ENCODE measurements at places on chromosomes 3 and 15.

DNA sequence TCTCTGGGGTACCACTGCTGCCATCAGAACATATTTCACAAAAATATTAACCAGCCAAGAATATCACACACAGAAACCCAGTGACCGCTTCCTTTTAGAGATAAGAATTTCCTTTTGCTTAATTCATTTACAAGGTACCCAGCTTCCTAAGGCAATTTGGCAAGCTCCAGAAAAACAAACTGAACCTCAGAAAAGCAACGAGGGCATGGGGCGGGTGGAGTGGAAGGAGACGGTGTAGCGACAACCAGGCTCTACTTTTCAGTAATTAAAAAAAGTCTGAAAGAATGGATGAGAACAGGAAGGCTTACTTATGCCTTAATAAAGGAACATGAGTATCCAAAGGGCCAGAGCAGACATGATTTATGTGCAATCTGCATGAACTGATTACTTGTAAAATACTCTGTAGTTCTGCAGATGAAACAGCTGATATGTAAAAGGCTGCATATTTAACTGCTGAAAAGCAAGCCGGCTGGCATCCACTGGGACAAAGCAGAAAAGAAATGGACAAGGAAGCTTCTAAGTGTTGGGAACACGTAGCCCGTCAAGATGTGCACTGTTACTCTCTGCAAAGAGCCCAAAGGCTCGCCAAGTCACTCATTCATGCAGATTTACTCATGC is 18.6 kb downstream of the RFTN1 start:
- no peaks in the 10 kb centered on the region for H3K27me3 ChIP-seq
- no peak for DNase-seq

GRCh38 chr3:60434950-60435349 is 816.3 kb downstream of the FHIT start:
- H3K4me1 ChIP-seq: no peaks in the 10 kb centered on the region
- no peaks in the 10 kb centered on the region for H3K36me3 ChIP-seq
- peak; percentile 49 for DNase-seq
- no peak overlapping the region for H3K4me3 ChIP-seq
- H3K27ac ChIP-seq: no peak overlapping the region

- no peaks in the 10 kb centered on the region for H3K36me3 ChIP-seq
- DNase-seq: no peak
- H3K4me3 ChIP-seq: no peak overlapping the region
Measured at GRCh38 chr15:101558221-101558941, 68.9 kb upstream of the PCSK6 start.

DNA sequence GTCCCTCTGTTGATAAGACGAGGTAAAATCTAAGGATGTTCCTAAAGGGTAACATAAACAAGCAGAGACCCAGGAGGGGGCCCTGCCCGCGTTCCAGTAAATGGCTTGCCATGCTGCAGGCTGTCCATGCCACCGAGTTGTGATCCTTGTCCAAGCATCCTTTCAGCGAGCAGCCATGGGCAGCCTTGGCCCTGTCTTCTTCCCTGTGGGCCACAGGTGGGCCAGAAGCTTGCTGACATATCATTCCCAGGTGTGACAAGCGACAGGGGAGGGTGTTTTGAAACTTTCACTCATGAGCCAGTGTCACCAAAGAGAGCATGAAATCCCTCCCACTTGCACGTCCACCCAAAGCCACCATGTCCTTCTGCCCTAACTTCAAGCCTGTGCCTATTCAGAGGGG is 53.7 kb downstream of the PCSK6 start:
- H3K27me3 ChIP-seq: no peaks in the 10 kb centered on the region
- H3K27ac ChIP-seq: peak overlapping the region; percentile 70
- no peak for DNase-seq
- peaks cover 40% of the 10 kb centered on the region for H3K4me1 ChIP-seq

DNA sequence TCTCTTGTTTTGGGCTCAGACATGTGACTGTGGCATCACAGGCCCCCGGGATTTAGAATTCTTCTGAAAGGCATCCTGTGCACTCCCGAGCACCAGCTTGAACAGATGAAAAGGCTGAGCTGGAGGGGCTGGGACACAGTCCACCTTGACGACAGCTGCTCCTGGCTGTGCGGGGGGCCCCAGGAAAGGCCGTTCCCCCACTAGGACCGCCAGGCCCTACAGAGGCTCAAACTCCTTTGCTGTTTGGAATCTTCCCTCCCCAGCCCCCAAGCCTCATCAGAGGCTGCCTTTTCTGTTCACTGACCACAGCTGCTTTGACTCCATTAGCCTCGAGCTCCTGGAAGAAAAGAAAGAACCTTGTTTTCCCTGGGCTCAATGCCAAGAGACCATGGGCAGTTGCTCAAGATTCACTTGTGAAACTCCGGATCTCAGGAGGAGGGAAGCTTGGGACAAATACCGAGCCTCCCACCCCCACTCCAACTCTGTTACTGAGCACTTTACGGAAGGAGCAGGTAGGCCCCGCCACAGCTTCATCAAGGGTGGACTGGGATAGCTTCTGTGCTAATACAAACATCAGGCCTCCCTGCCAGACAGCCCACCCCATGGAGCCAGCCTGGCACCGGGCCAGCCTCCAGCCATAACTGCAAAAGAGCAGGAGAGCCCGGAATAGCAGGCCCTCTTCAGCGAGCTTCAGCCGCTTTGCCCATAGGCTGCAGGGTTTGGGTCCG is 15.7 kb downstream of the CIDEC start:
- H3K36me3 ChIP-seq: no peaks in the 10 kb centered on the region
- H3K27ac ChIP-seq: no peak overlapping the region
- no peaks in the 10 kb centered on the region for H3K27me3 ChIP-seq
- DNase-seq: peak; percentile 79

- no peak overlapping the region for H3K4me3 ChIP-seq
- no peaks in the 10 kb centered on the region for H3K36me3 ChIP-seq
- H3K27me3 ChIP-seq: no peaks in the 10 kb centered on the region
- H3K4me1 ChIP-seq: peaks cover 29% of the 10 kb centered on the region
- H3K27ac ChIP-seq: peak overlapping the region; percentile 82
Measured at GRCh38 chr15:38071211-38071972, 137.0 kb downstream of the TMCO5A start.

DNA sequence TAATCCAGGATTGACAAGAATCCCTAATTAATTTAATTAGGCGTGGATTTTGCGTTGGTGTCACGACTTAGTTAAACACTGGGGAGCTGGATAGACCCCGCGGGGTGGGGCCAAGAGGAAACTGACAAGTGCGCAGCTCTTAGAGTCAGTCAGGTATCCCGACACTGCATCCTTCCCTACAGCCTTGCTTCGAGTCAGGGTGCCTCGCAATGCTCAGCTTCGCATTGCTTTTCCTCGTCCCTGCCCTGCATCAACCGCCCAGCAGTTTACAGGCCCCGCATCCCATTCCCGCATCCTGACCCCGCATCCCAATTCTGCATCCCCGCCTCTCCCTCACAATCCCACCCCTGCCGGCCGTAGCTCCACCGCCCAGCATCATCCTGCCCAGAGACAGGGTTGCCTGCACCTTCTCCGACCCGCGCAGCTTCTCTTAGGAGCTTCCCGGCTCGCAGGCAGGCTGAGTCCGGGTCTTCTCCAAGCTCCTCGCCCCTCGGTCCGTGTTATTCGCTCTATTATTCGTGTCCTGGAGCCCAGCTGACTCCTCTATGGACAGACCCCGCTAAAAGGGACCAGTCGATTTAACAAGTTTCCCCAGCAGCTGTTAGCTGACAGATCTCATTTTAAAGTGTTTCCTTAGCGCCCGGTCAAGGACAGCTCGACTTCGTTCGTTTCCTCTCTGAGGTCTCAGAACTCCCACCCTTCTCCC is 699 bp upstream of the SHOX2 start:
- DNase-seq: peak; percentile 45
- no peak overlapping the region for H3K27ac ChIP-seq
- peaks cover 4% of the 10 kb centered on the region for H3K4me1 ChIP-seq
- H3K4me3 ChIP-seq: peak overlapping the region; percentile 48
- no peaks in the 10 kb centered on the region for H3K36me3 ChIP-seq

DNA sequence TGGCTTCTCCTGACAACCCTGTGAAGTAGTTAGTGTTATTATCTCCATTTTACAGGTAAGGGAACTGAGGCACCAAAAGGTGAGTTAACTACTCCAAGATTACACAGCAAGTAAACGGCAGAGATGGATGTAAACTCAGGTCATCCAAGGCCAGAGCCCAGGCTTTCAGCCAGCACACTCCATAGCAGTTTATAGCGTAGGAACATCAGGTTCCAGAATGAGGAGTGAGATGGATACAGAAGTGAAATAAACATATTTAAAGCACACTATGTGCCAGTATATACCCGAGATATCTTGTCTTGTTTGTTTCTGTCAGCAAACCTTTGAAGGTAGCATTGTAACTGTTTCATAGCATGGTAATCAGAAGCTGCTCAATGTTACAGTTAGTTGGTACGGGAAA is 279.0 kb downstream of the OXSM start:
- no peaks in the 10 kb centered on the region for H3K36me3 ChIP-seq
- H3K27ac ChIP-seq: no peak overlapping the region
- no peak overlapping the region for H3K4me3 ChIP-seq
- H3K27me3 ChIP-seq: no peaks in the 10 kb centered on the region
- H3K4me1 ChIP-seq: no peaks in the 10 kb centered on the region

DNA sequence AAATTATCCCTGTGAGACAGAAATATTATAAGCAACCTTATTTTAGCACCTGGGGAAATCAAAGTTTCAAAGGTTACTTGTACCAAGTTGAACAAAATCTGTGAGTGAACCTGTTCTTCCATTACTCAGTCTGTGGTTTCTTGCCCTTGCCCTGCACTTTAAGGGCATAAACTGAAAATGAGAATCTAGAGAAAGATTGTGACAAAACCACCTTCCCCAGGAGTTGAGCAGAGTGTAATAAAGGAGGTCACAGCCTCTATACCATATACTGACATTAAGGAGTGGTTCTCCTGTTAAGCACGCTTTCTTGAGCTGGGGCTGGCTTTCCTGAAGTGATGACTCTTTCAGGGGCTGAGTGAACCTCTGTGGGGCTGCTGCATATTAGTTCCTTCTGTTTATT is 143.4 kb downstream of the PDCD6IP start:
- H3K4me3 ChIP-seq: no peak overlapping the region
- DNase-seq: no peak
- H3K27me3 ChIP-seq: no peaks in the 10 kb centered on the region
- no peaks in the 10 kb centered on the region for H3K36me3 ChIP-seq
- no peak overlapping the region for H3K27ac ChIP-seq

- H3K27me3 ChIP-seq: no peaks in the 10 kb centered on the region
- no peaks in the 10 kb centered on the region for H3K36me3 ChIP-seq
- H3K4me3 ChIP-seq: no peak overlapping the region
- no peaks in the 10 kb centered on the region for H3K4me1 ChIP-seq
- no peak overlapping the region for H3K27ac ChIP-seq
Measured at GRCh38 chr3:4595710-4596113, 102.6 kb downstream of the ITPR1 start.

- no peak for DNase-seq
- H3K27me3 ChIP-seq: no peaks in the 10 kb centered on the region
- no peaks in the 10 kb centered on the region for H3K4me1 ChIP-seq
- no peak overlapping the region for H3K27ac ChIP-seq
- H3K4me3 ChIP-seq: no peak overlapping the region
- H3K36me3 ChIP-seq: no peaks in the 10 kb centered on the region
Measured at GRCh38 chr3:126434264-126434590, 39.5 kb downstream of the CFAP100 start.

DNA sequence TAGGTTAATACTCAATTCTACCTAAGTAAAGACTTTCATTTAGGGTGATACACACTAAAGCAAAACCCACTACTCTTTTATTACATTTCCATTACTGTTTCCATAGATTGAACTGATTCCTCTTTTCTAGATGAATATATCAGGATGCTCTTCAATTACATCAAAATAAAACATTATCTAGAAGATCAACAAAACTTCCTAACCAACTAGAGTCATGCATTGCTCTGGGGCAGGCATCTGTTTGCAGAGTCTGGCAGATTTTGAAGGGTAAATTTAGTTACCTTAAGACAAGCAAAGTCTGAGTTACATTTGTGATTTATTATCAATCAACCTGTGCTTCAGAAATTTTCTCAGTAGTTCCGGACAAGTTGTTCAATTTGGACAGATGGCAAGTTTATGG is 117.1 kb downstream of the NEK11 start:
- DNase-seq: no peak
- no peaks in the 10 kb centered on the region for H3K36me3 ChIP-seq
- no peak overlapping the region for H3K27ac ChIP-seq
- no peak overlapping the region for H3K4me3 ChIP-seq
- no peaks in the 10 kb centered on the region for H3K4me1 ChIP-seq
- H3K27me3 ChIP-seq: no peaks in the 10 kb centered on the region

- H3K27me3 ChIP-seq: no peaks in the 10 kb centered on the region
- no peak for DNase-seq
- H3K27ac ChIP-seq: no peak overlapping the region
- H3K4me3 ChIP-seq: no peak overlapping the region
- peaks cover 9% of the 10 kb centered on the region for H3K4me1 ChIP-seq
- H3K36me3 ChIP-seq: no peaks in the 10 kb centered on the region
Measured at GRCh38 chr15:69467636-69468035, 15.0 kb downstream of the RPLP1 start.

- H3K4me1 ChIP-seq: peaks cover 4% of the 10 kb centered on the region
- peak; percentile 47 for DNase-seq
- peak overlapping the region; percentile 99 for H3K27ac ChIP-seq
Measured at GRCh38 chr15:68816795-68817303, 3.8 kb downstream of the ANP32A start.

DNA sequence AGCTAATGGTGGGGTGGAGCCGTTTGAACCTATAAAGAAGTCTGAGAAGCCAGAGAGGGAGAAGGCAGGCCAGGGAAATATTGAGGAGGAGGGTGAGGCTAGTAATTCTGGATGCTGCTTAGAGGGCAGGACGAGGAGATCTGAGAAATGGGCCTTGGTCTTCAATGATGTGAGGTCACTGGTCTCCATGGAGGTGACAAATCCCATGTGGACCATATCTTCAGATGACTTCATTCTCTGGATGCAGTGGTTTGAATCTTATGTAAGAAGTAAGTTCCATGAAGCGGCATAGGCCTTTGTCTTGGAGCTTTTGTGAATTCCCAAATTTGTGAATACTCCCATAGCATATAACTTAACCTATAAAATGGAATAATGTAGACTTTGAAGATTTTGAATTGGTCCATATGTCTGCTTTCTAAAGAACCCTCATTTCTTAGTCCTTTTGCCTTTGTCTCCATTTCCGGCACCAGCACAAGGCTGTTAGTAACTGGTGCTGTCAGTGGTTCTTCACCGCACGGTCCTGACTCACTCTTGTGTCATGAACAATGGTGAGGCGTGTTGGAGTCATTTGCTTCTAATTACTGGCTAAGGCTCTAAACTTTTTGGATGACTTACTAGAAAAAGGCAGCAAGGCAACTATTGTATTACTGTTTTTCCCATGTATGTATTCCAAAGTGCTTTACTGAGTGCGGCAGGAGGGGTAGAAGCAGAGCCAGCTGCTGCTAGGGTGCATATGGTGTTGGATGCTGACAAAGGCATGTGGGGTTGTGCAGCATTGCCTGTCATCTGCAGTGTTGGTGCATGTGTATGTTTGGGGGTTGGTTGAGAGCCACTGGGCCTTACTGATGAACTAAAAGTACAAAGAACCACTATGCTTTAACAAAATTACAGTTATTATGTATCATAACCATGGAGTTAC is 279.3 kb upstream of the C2CD4B start:
- no peak overlapping the region for H3K27ac ChIP-seq
- no peak overlapping the region for H3K4me3 ChIP-seq
- H3K4me1 ChIP-seq: peaks cover 9% of the 10 kb centered on the region
- H3K36me3 ChIP-seq: no peaks in the 10 kb centered on the region
- no peaks in the 10 kb centered on the region for H3K27me3 ChIP-seq
- DNase-seq: no peak
